ENCODE measurements at places on chromosomes 5 and 9. TPM values are rescaled to one million over a fixed set of nuclear protein-coding genes. Genes with fewer than 3 reads are reported as not detected.

GRCh38 chr5:153276151-153276550, 214.3 kb upstream of the GRIA1 start:
- no peak for ATAC-seq

DNA sequence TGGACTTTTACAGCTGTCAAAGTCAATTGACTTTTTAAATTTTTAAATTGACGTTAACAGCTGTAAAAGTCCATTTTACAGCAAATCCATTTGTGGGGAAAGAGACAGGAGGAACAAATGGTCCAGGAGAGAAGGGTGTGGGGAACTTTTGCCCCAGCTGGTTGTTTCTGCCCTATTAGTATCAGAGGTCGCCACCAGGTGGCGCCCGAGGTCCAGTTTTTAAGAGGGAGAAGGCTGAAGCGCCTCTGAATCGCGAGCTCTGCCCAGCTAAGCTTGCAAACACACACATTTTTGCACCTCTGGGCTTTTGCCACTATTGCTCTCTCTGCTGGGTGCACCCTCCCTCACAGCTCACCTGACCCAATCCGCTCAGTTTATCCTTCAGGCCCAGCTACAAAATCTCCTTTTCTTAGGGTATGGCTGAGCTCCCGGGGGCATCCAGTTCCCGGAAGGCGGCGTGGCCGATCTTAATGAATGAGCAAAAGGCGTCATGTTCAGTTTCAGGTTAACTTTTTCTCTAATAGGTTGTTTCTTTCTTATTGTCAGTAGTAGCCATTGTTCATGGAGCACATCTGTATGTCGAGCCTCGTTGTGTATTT, 6.3 kb upstream of the TTLL11 start:
- ATAC-seq = peak; percentile 80

DNA sequence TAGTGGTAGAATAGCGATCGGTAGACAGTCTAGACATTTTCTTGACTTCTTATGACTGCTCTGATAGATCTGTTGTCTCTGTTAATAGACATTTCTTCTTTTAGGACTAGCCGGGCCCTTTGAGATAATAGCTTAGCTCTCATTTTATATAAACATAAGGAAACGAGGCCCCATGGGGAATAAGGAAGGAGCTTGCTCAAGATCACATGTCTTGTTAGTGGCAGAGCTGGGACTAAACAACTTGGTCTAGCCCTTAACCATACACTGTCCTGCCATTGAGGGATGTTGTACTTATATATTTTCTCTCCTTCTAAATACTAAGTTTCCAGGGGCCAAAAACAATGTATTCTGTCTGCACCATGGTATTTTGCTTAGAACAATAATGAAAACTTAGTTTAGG, 140.0 kb downstream of the GCNT1 start:
- no peak for ATAC-seq

The SLC4A9 gene
- not detected for total RNA-seq

DNA sequence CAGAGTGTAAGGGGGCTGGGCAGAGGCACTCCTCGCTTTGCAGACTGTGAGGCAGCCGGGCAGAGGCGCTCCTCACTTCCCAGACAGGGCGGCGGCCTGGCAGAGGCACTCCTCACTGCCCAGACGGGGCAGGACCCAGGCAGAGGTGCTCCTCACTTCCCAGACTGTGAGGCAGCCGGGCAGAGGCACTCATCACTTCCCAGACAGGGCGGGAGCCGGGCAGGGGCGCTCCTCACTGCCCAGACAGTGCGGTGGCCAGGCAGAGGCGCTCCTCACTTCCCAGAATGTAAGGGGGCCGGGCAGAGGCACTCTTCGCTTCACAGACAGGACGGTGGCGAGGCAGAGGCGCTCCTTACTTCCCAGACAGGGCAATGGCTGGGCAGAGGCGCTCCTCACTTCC, 442.5 kb downstream of the SPATA31D1 start:
- no peak for ATAC-seq

DNA sequence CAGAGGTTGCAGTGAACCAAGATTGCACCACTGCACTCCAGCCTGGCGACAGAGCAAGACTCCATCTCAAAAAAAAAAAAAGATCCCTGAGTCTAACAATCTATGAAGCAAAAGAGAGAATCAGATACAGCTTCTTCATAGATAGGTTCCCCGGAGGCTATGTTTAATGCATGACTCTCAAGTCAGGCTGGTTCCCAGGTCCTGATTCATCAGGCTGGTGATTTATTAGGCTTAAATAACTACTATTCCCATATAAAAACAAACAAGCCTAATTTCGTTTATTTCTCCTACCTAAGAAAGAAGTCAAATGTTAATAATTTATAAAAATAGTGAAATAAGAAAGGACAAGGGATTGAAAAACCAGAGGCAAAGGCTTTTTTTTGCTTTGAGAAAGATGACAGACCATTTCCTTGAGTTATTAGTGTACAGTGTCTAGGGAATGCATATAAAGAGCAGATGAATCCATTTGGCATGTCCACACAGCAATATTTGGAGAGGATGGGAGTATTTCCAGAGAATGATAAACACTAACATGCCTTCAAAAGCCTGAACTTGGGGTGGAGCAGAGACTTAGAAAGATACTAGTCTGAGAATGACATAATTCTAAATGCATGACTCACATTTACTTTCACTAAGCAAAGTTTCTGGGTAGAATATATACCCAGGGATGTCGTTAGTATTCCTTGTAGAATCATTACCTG, 115.3 kb downstream of the NREP start:
- peak; percentile 46 for ATAC-seq
